ENCODE measurements at places on chromosomes 4 and X. TPM values are rescaled to one million over a fixed set of nuclear protein-coding genes. Genes with fewer than 3 reads are reported as not detected.

GRCh38 chr4:153582954-153583702, 101.0 kb upstream of the TLR2 start:
- H3K27ac ChIP-seq = no peak overlapping the region
- DNase-seq = no peak
- H3K36me3 ChIP-seq = no peaks in the 10 kb centered on the region
- H3K27me3 ChIP-seq = no peaks in the 10 kb centered on the region

The FOXP3 gene
- 0.18 TPM for total RNA-seq

DNA sequence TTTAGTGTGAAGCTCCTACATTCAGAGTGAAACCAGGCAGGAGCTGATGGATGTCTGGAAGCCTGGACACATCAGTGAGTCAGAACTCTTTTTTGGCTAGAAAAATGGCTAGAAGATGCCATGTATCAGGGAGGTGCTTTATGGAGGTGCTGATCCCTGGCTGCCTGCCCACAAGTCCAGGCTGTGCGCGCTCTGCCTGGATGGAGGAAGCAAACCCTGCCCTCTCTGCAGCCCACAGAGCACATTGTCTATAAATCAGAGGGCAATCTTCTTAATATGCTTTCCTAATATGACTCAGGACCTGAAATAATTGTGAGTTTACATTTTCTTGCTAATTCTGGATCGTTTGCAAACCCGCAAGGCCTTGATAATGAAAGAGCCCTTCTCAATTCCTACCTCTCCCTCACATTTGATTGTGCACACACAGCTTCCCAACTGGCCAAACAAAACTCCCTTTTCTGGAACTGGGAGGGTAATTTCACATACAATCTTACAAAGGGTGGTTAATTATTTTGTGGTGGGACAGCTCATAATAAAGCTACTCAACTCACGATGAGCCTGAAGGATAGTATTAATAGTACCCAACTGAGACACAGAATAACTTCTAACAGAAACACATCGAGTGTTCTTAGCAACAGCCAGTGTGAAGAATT, 11.7 kb downstream of the MFAP3L start:
- H3K27me3 ChIP-seq = no peaks in the 10 kb centered on the region
- H3K4me3 ChIP-seq = no peak overlapping the region
- H3K27ac ChIP-seq = no peak overlapping the region
- H3K36me3 ChIP-seq = no peaks in the 10 kb centered on the region

GRCh38 chr4:53234111-53234510, 131.8 kb downstream of the SCFD2 start:
- H3K4me3 ChIP-seq = no peak overlapping the region
- no peaks in the 10 kb centered on the region for H3K36me3 ChIP-seq
- H3K4me1 ChIP-seq = no peaks in the 10 kb centered on the region
- DNase-seq = no peak

GRCh38 chr4:17561195-17561909, 15.6 kb upstream of the LAP3 start:
- H3K4me3 ChIP-seq = no peak overlapping the region
- H3K27me3 ChIP-seq = no peaks in the 10 kb centered on the region
- H3K27ac ChIP-seq = no peak overlapping the region
- peak; percentile 39 for DNase-seq
- no peaks in the 10 kb centered on the region for H3K36me3 ChIP-seq

- H3K4me3 ChIP-seq = no peak overlapping the region
- no peak overlapping the region for H3K27ac ChIP-seq
- H3K4me1 ChIP-seq = no peaks in the 10 kb centered on the region
- H3K36me3 ChIP-seq = no peaks in the 10 kb centered on the region
- no peak for DNase-seq
Observed at GRCh38 chr4:154573190-154573870, 10.5 kb downstream of the FGB start.

DNA sequence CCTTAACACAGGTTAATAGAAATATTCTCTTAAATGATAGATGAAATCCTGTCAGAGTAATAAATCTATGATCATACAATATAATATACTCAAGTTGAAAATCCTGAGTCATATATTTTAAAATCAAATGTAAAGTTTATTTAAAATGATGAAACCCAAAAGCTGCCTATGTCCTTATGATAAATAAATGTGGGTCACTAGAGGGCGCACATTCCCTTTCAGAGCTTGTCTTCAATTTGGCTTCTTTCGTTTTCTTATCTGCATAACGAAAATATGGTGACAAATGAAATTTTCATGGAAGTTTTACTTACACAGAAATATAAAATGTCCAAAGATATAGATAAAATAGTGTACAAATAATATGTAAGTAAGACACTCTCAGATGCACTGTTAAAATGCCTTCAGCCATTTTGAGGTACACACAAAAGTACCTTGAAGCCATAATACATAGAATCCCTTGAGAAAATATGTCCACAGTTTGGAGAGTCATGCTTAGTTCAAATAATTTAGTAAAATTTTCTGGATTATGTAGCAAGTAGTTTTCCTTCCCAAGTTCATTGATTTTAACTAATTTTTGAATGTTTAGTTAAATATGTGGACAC, 680.4 kb downstream of the DMD start:
- peak; percentile 56 for DNase-seq
- H3K36me3 ChIP-seq = no peaks in the 10 kb centered on the region
- H3K4me3 ChIP-seq = peak overlapping the region; percentile 12
- H3K4me1 ChIP-seq = peaks cover 5% of the 10 kb centered on the region
- no peaks in the 10 kb centered on the region for H3K27me3 ChIP-seq

- H3K4me3 ChIP-seq = peak within 1 kb of the TSS; percentile 33
- no peaks in the 10 kb centered on the region for H3K36me3 ChIP-seq
- peak; percentile 58 for DNase-seq
- H3K27me3 ChIP-seq = peaks cover 15% of the 10 kb centered on the region
Observed at GRCh38 chrX:19514791-19515614, at the start of gene MAP3K15. TSS of gene MAP3K15 (minus strand) at chrX:19515508. CDS start at chrX:19515261, 247 bp downstream.

GRCh38 chr4:181437895-181438294, 805.3 kb upstream of the TENM3 start:
- no peak for DNase-seq
- no peaks in the 10 kb centered on the region for H3K27me3 ChIP-seq
- no peak overlapping the region for H3K27ac ChIP-seq

GRCh38 chr4:91448668-91449330, 855.0 kb upstream of the GRID2 start:
- H3K4me1 ChIP-seq = no peaks in the 10 kb centered on the region
- H3K27me3 ChIP-seq = no peaks in the 10 kb centered on the region
- peak; percentile 70 for DNase-seq
- H3K36me3 ChIP-seq = no peaks in the 10 kb centered on the region
- H3K4me3 ChIP-seq = no peak overlapping the region
- no peak overlapping the region for H3K27ac ChIP-seq

DNA sequence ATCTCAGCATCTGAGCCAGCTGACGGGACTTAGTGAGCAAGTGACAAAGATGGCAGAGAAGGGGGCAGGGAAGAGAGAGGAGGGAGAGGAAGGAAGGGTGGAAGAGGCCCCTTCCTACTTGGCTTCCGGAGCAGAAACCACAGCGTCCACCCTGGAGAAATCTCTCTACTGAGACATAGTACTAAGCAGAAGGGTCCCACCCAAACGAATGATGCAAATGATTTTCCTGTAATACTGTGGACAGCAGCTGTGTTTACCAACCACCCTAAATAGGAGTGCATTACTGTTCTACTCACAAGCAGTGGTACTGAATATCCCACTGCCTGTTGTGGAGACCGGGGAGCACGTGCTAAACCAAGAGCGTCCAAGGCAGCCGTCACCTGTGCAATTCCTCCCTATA, 29.4 kb downstream of the DTHD1 start:
- H3K36me3 ChIP-seq = no peaks in the 10 kb centered on the region
- H3K27ac ChIP-seq = no peak overlapping the region
- no peaks in the 10 kb centered on the region for H3K27me3 ChIP-seq
- no peaks in the 10 kb centered on the region for H3K4me1 ChIP-seq
- H3K4me3 ChIP-seq = no peak overlapping the region
- DNase-seq = no peak

The POLA1 gene
- total RNA-seq = 18.2 TPM

The ARHGEF6 gene
- total RNA-seq = 2.7 TPM

DNA sequence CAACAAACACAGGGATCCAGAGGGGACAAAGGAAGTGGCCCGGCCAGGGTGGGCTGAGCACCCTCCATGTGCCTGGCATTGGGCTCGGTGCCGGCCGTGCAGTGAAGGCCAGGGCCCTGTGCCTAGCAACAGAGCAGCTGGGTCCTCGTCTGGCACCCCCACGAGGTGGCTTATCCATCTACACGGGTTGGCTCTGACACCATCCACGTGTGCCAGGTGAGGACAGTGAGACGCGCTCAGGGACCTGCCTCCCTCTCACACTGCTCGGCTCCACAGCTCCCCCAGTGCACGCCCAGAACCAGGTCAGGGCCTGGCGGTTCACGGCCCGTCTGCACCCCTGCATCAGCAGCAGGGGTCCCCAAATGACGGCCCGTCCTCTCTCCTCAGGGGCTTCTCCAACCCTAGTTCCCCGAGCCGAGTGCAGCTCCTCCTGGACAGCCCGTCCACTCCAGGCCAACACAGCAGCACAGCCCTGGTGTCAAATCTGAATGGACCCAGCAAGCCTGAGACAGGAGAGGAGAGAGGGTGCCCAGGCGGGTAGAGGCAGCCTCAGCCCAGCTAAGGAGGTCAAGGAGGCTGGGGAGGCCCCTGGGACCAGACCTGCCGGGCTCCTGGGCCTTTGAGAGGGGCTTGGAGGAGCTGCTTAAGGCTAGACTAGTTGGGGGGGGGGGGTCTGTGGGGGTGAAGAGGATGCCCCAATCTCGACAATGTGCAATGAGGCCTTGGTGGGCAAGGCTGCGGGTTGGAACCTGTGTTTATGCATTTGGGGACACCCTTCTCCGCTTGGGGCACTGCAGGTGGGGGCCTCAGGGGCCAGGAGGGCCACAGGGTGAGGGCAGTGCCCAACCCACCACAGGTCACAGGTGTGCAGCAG, 113.6 kb downstream of the FAM53A start:
- no peaks in the 10 kb centered on the region for H3K27me3 ChIP-seq
- H3K27ac ChIP-seq = no peak overlapping the region
- no peaks in the 10 kb centered on the region for H3K36me3 ChIP-seq
- no peak overlapping the region for H3K4me3 ChIP-seq
- DNase-seq = no peak

DNA sequence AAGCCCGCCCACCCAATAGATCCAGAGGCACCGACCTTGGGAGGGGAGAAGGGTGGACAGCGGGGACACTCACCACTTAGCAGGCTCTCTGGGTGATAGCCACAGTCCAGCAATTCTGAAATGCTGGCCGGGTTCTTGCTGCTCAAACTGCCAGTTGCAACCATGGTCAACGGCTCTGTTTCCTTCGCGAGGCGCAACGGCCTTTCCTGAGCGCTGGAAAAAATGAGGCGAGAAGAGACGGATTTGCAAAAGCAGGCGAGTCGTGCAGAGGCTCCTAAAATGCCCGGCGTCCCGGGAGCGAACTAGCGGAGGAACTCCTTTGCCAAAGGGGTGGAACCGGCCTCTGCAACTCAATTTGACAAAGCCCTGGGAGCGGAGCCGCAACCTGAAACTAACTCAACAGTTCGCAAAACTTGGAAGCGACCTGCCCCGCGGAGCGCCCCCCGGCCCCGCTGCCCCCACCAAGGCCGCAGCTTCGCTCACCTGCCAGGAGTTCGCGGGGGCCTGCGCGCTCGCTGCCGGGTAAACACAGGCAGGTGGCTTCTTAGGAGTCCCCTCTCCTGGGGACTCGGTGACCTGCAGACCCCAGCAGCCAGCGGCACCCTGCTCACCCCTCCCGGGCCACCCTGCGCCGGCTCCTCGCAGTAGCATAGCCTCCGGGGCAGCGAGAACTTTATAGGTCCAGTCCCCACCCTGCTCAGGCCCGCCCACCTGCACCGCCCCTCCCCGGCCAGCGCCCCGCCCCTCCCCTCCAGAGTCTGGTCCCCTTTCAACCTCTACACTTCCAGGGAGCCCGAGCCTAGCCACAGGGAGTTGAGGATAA, at the start of gene DDIT4L:
Gene DDIT4L, minus strand, starts transcription at position 649 of the 823 bp plus-strand sequence. Its CDS starts 485 bp downstream, at position 164.
- peak within 1 kb of the TSS; percentile 64 for H3K4me3 ChIP-seq
- peak; percentile 66 for DNase-seq
- H3K27me3 ChIP-seq = no peaks in the 10 kb centered on the region

The MAGEA1 gene
- not detected for total RNA-seq

The DCAF4L1 gene
- total RNA-seq = 0.11 TPM

GRCh38 chr4:2803624-2804448, 11.0 kb downstream of the SH3BP2 start:
- H3K36me3 ChIP-seq = no peaks in the 10 kb centered on the region
- H3K4me1 ChIP-seq = peaks cover 25% of the 10 kb centered on the region
- no peak for DNase-seq
- H3K4me3 ChIP-seq = no peak overlapping the region

DNA sequence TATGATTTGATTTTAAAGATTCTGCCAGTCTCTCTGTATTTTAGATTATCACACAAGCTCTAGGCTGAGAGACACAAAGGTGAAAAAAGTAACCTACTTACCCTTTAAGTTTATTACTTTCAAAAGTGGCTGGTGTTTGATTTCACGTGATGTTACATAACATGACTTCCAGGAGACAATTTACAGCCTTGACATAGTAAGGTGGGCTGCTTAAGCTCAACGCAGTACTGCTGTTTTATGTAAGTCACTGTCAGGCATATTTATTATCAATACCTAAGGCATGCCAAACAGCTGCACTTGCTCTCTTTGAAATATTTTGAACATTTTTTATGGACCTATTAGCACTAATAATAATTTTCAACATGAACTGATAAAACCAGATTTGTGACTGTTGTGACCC, 451.5 kb upstream of the FAM241A start:
- H3K36me3 ChIP-seq = no peaks in the 10 kb centered on the region
- DNase-seq = peak; percentile 9
- no peaks in the 10 kb centered on the region for H3K27me3 ChIP-seq
- no peak overlapping the region for H3K27ac ChIP-seq

DNA sequence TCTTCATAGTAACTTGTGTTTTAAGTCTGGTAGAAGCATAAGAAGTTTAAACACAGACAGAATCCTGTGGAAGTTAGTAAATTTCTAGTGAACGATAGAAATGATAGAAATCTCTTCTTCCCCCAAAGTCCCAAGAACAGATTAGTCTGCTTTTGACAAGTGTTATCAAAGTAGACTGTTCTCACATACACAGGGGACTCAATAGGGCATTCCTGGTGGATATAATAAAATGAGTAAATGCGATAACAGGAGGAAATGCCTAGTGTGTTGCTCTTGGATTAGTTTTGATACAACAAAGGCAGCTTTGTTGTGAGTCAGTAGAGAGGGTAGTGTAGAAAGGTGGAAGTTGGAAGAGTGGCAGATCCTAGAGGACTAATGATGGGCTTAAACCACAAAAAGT, 43.5 kb downstream of the CLCN3 start:
- H3K27me3 ChIP-seq = no peaks in the 10 kb centered on the region
- H3K27ac ChIP-seq = peak overlapping the region; percentile 25
- H3K36me3 ChIP-seq = no peaks in the 10 kb centered on the region

DNA sequence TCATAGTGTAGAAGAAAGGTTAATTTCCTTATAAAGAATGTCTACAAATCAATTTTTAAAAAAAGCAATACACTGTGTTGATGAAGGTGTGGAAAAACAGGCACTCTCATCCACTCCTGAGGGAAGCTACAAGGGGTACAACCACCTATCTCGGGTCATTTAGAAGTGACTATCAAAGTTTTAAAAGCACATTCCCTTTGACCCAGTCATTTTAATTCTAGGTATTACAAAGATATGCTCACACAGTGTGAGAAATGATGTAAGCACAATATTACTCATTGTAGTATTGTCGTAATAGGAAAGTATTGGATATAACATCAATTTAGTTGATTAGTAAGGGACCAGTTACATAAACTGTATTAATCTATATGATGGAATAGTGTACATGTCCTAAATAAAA, 7.4 kb upstream of the HCCS start:
- H3K4me3 ChIP-seq = no peak overlapping the region
- H3K36me3 ChIP-seq = no peaks in the 10 kb centered on the region
- H3K27me3 ChIP-seq = no peaks in the 10 kb centered on the region
- DNase-seq = no peak
